ENCODE measurements at places on chromosomes 7 and 10. TPM values are rescaled to one million over a fixed set of nuclear protein-coding genes. Genes with fewer than 3 reads are reported as not detected.
A peak's percentile ranks its signal among the peaks of the same experiment; 100 is the strongest.

The TRIM74 gene
- not detected for total RNA-seq

DNA sequence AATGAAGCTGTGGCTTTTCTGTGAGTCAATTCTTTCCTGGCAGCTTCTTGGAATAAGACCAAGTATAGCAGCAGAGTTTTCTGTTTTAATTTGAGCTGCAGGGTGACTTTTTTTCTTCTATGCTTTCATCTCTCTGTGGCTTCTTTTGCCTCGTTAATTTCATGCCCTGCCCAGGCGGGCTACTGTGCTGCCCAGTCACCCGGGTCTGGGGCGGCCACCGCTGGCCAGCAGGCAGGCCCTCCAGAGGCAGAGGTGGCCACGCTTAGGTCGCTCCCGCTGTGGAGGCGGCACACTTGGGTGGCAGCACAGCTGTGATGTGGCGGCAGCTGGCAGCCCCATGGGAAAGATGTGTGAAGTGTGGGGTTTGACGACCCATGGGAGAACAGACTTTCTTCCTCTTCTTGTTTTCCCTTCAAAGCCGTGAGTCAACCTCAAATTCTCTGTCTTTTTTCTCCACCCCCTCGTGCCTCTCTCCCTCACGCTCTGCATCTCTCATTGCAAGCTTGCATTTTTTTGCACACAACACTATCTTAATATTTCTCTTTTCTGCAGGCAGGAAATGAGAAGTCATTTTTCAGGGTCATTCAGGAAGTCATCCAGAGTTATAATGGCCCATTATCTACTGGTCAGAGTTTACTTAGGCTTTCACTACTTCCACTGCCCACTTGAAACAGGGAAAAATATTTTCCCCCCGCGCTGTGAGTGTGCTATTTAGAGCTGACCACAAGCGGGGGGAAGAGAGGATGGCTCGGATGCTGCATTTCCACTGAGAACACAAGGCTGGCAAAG, 67.8 kb downstream of the EGFR start:
- H3K27me3 ChIP-seq, result peaks cover 2% of the 10 kb centered on the region
- H3K27ac ChIP-seq, result no peak overlapping the region

The HYAL4 gene
- total RNA-seq, result not detected

GRCh38 chr10:129277084-129277483, 190.0 kb upstream of the MGMT start:
- H3K4me3 ChIP-seq, result no peak overlapping the region
- no peak for DNase-seq
- H3K27ac ChIP-seq, result no peak overlapping the region
- no peaks in the 10 kb centered on the region for H3K4me1 ChIP-seq
- H3K36me3 ChIP-seq, result no peaks in the 10 kb centered on the region
- peaks cover 6% of the 10 kb centered on the region for H3K27me3 ChIP-seq

The AHCYL2 gene
- total RNA-seq, result 5.2 TPM

The TMEM270 gene
- not detected for total RNA-seq

GRCh38 chr7:37921876-37922275, 1.4 kb downstream of the EPDR1 start:
- peaks cover 14% of the 10 kb centered on the region for H3K4me1 ChIP-seq
- no peaks in the 10 kb centered on the region for H3K36me3 ChIP-seq
- H3K4me3 ChIP-seq, result no peak overlapping the region
- H3K27ac ChIP-seq, result peak overlapping the region; percentile 64

The TDRD1 gene
- not detected for total RNA-seq

The PRR15 gene
- total RNA-seq, result not detected

- H3K36me3 ChIP-seq, result no peaks in the 10 kb centered on the region
- no peaks in the 10 kb centered on the region for H3K4me1 ChIP-seq
- no peaks in the 10 kb centered on the region for H3K27me3 ChIP-seq
- H3K4me3 ChIP-seq, result no peak overlapping the region
Observed at GRCh38 chr10:51911723-51912122, 212.3 kb upstream of the CSTF2T start.

DNA sequence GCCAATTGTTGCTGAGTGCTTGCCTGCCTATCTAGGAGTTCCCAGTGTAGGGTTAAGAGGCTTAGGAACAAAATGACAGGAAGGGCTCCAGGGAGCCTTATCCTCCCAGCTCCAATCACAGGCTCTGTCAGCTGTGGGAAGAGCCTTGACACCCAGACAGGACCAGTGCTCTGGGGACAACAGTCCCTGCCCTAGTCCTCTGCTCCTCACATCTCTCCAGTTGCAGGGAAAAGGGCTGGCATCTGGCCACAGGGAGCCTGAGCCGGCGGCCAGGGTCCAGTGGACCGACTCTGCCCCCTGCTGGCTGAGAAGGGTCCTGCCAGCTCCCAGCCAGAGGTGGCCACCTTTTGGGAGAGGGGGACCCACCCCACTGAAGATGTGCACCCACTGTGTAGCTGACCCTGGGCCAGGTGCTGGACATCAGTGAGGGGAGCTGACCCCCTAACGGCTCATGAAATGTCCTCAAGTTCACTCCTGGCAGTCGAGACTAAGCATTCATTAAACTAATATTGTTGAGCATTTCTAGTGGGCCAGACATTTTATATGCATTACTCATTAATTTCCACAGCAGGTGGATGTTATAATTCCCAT, 17.6 kb downstream of the DNAJB12 start:
- DNase-seq, result peak; percentile 83
- H3K36me3 ChIP-seq, result peaks cover 78% of the 10 kb centered on the region
- peaks cover 36% of the 10 kb centered on the region for H3K4me1 ChIP-seq
- H3K4me3 ChIP-seq, result no peak overlapping the region
- H3K27ac ChIP-seq, result no peak overlapping the region

The ABCB1 gene
- 0.86 TPM for total RNA-seq

The HOXA7 gene
- total RNA-seq, result not detected

The PRKG1 gene
- total RNA-seq, result 0.22 TPM

- no peak overlapping the region for H3K27ac ChIP-seq
- H3K4me1 ChIP-seq, result no peaks in the 10 kb centered on the region
- H3K4me3 ChIP-seq, result no peak overlapping the region
- no peak for DNase-seq
Observed at GRCh38 chr7:110593355-110593754, 497.6 kb upstream of the LRRN3 start.

The SPDYE2 gene
- total RNA-seq, result not detected

DNA sequence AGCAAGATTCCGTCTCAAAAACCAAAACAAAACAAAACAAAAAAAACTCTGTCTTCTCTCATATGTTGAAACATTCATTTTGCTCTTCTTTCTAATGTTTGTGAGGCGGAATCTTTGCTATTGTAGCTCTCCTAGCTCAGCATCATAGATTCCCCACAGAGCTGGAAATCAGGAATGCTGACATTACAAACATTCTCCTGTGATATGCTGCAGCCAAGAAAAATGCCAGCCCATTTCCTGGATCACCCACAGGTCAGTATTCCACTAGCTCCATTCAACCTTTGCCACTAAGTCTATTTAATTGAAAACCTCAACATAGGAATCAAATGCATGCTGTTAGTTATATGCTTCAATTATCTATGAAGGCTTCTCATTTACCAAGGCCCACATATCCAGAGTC, 186.3 kb downstream of the IPMK start:
- no peaks in the 10 kb centered on the region for H3K27me3 ChIP-seq
- H3K36me3 ChIP-seq, result no peaks in the 10 kb centered on the region
- no peak overlapping the region for H3K27ac ChIP-seq
- H3K4me3 ChIP-seq, result no peak overlapping the region

- H3K4me3 ChIP-seq, result no peak overlapping the region
- peaks cover 8% of the 10 kb centered on the region for H3K36me3 ChIP-seq
- peaks cover 46% of the 10 kb centered on the region for H3K4me1 ChIP-seq
- no peak overlapping the region for H3K27ac ChIP-seq
- no peak for DNase-seq
- no peaks in the 10 kb centered on the region for H3K27me3 ChIP-seq
Observed at GRCh38 chr10:79155301-79156081, 86.7 kb downstream of the ZMIZ1 start.

The CYP2C8 gene
- 0.49 TPM for total RNA-seq

The TFPI2 gene
- 0.11 TPM for total RNA-seq

GRCh38 chr7:21617916-21618390, 75.1 kb downstream of the DNAH11 start:
- no peak overlapping the region for H3K27ac ChIP-seq
- no peaks in the 10 kb centered on the region for H3K4me1 ChIP-seq
- no peaks in the 10 kb centered on the region for H3K27me3 ChIP-seq

GRCh38 chr7:2309889-2310331, 4.3 kb downstream of the SNX8 start:
- no peak overlapping the region for H3K4me3 ChIP-seq
- DNase-seq, result no peak
- no peaks in the 10 kb centered on the region for H3K27me3 ChIP-seq

- peak overlapping the region; percentile 97 for H3K27ac ChIP-seq
- H3K4me3 ChIP-seq, result no peak overlapping the region
- DNase-seq, result no peak
- H3K4me1 ChIP-seq, result peaks cover 40% of the 10 kb centered on the region
- H3K36me3 ChIP-seq, result peaks cover 71% of the 10 kb centered on the region
Observed at GRCh38 chr10:3096149-3096548, 28.8 kb downstream of the PFKP start.

DNA sequence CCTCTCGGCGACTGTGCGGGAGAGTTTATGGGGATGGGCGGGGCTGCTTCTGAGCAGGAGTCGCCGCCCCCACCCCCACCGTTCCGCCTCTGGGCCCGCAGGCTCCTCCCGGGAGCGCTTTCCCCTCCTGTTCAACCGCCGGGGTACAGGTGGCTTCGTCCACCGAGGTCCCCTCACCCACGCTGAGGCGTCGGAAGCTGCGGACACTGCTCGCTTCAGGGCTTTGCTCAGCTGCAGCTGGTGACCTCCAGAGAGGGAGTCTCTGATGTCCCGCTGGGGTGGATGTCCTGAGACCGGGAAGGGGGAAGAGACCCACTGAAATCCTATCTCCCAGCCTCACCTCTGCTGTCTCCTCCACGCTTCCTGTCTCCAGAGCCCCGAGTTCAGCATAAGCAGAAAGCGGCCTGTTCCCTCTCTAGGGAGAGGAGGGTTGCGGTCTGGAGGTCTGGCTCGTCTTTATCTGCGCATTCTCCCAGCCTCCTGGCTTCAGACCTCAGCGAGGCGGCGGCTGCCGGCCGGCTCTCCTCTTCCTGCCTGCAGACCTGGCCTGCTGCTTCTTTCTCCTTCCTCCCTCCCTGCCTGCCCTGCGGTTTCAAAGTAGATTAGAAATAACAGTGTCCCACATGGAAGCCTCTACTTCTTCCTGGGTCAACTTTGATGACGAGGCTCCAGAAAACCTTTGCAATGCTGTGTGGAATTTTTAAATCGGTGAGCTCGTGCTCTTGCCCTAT, 1.8 kb downstream of the CYP2E1 start:
- no peak overlapping the region for H3K4me3 ChIP-seq
- no peaks in the 10 kb centered on the region for H3K4me1 ChIP-seq
- no peaks in the 10 kb centered on the region for H3K36me3 ChIP-seq
- DNase-seq, result peak; percentile 26

- H3K4me1 ChIP-seq, result peaks cover 4% of the 10 kb centered on the region
- peaks cover 11% of the 10 kb centered on the region for H3K36me3 ChIP-seq
- H3K27me3 ChIP-seq, result no peaks in the 10 kb centered on the region
- no peak for DNase-seq
- no peak overlapping the region for H3K27ac ChIP-seq
Observed at GRCh38 chr7:30562498-30562897, 32.2 kb upstream of the GARS1 start.

Data from K562 (cell line).